Endothelial cell (in vitro differentiated cells): ENCODE measurements at places on chromosomes 2 and 18.

- DNase-seq: no peak
Observed at GRCh38 chr2:9236867-9237266, 30.3 kb downstream of the ASAP2 start.

DNA sequence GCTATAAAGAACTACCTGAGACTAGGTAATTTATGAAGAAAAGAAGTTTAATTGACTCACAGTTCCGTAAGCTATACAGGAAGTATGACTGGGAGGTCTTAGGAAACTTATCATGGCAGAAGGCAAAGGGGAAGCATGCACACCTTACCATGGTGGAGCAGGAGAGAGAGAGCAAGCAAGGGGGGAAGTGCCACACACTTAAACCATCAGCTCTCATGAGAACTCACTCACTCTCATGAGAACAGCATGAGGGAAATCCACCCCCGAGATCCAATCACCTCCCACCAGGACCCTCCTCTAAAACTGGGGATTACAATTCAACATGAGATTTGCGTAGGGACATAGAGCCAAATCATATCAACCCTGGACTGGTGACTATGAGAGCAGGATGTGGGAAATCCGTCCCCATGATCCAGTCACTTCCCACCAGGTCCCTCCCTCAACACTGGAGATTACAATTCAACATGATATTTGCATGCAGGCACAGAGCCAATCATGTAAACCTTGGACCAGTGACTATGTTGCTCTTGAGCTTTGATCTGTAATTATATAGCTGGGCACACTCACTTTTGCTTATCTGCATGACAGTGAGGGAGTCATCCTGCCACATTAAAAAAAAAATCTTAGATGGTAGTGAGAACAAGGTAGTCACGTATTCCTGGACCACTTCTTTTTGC lies 12.9 kb downstream of the ADAM23 start:
- no peak for DNase-seq

DNA sequence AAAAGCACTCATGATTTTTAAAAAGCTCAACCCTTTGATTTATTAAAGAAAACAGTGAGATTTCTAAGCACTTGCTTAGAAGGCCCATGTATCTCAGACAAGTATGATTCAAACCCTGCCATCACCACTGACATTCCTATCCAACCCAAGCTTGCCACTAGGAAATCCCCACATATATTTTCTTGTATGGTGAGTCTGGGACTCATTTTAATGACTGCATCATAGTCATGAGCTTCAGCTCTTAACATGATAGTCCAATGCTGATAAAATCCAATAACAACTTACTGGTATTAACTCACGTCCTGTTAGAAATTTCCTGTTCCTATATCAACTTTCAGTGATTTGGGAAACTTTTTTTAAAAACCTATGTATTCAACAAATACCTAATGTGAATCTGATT lies 39.4 kb upstream of the NCKAP5 start:
- DNase-seq: no peak

DNA sequence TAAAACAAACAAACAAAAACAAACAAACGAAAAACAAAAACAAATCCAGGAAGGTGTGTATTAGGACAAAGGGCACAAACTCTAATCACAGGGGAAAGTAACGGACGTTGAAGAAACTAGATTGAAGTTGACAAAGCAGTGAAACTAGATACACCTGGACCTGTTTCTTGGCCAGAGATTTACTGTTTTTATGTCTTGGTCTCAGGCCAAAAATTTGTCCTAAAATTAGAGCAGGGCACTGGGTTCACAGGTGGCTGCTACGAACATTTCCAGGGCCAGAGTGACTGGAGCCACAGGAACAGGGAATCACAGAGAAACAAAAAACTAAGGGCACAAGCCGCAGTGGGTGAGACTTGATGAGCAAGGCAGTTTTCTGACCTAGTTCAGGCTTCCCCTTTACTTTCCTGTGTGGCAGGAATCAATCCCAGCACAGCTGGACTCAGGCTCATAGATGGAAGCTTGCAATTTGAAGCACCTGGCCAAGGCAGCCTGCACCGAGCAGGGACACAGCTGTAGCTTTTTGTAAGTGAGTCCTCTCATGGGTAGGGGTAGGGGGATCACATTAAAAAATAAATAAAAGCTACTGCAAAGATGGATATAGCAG lies 329.4 kb downstream of the DLGAP1 start:
- DNase-seq: no peak

DNA sequence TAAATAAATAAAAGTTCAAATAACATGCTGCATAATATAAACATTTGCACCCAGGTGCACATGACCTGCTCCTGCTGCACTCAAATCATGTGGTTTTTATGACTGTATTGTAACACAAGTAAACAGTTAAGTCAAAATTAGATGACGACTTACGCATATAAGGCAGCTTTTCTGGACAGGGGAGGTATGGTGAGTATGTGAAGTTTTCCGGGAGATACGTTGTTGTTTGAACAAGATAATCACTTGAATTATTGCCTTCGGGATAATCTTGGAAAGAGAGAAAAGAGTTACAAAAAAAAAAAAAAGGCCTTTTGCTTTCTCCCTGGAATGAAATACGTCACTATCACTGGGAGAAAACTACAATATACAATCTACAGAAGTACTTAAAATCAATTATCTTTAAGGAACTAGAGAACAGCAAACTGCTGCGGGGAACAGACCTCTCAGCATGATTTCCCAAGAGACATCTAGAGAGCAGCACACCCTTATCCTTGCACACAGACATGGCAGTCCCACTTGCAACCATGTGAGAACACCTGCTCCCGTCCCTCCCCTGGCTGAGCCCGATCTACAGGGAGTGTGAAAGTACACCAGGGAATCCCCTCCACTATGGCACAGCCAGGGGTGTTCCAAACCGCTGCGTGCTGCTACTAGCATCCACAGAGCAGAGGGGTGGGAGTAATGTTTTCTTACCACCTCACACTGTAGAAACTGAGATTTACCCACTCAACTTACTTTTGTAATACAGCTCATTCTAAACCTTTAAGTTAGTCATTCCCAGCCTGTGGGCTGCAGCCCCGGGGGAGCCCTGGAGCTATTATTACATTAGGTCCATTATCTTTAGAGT lies 26.3 kb downstream of the B4GALT6 start:
- no peak for DNase-seq

DNA sequence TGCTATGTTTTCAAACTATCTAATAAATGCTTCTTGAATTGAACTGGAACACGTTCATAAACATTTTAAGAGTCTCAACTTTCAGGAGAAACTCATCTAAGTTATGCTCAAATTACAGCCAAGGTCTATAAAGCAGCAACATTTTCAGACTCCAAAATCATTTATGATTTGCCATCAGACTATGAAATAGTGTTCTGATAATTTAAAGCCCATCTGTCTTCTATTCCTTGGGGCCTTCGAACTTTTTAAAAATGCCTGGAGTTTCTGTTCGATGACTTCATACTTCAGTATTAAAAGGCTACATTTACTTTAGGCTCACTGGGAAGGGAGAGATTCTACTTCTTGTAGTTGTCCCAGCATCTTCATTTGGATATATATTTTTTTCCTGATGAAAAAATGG lies 73.6 kb upstream of the NXPH2 start:
- DNase-seq: no peak

DNA sequence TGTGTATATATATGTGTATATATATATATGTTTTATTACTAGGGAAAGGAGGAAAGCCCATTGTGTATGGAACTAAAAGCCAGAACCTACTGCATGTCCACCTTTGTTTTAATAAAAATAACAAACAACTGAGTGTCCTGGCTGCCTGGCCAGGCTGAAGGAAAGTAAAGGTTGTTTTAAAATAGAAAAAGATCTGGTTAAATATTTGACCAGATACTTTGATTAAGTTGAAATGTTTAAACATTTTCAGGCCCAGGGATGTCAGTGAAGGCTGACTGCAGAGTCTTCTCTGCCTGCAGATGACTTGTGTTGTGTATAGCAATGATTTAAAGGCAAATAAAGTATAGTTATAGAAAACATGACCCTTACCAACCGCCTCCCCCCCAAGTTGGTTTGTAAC lies 22.8 kb downstream of the SPTBN1 start:
- no peak for DNase-seq

DNA sequence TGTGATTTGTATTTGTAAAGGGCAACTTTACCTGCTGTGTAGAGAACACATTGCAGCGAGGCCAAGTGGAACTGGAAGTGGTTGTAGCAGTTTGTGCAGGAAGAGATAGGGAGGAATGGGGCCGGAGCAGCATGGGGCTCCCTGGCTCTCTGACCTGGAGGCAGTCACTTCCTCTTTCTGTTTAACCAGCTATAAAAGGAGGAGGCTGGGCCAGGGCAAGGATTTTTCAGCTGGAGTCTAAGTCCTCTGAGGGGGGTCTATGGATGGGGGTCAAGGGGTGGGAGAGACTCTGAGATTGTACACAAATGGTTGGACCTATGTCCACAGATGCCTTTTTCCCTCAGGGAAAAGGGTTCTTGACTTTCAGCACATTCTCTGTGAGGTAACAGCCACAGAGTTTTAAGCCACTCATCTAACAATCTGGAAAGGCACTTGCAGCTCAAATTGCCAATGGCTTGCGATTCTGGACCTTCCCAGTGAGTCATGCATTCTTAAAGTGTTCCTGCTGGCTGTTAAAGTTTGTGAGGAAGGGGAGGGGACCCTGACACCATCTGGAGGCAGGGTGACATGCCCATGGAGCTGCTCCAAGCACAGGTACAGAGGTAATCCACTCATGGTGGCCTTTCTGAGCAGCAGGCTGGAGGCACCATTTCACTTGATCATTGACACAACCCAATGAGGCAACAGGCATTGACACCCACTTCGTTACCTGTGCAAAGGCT lies 347.0 kb downstream of the CYRIA start:
- no peak for DNase-seq
